ENCODE measurements at places on chromosomes 13 and 19.

DNA sequence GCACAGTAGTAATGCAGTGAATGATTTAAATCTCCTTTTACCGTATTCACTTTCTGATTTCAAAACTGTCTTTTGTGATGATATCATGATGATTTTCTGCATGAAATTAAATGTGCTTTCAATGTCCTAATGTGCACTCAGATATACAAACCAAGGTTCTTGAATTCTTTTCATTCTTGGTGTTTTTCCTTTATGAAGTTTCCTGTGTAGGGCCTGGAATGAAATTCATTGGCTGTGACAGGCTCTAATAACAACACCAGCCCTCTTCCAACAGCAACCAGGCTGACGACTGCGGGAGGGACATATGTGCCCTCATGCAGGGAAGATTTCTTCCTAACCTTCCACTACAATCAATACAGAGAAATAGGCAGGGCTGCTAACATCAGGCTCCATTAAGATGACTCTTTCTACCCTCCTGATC lies 1052.0 kb downstream of the DIAPH3 start:
- DNase-seq: no peak

- DNase-seq: peak; percentile 65
Observed at GRCh38 chr13:114130837-114131582, 1.4 kb downstream of the RASA3 start.

DNA sequence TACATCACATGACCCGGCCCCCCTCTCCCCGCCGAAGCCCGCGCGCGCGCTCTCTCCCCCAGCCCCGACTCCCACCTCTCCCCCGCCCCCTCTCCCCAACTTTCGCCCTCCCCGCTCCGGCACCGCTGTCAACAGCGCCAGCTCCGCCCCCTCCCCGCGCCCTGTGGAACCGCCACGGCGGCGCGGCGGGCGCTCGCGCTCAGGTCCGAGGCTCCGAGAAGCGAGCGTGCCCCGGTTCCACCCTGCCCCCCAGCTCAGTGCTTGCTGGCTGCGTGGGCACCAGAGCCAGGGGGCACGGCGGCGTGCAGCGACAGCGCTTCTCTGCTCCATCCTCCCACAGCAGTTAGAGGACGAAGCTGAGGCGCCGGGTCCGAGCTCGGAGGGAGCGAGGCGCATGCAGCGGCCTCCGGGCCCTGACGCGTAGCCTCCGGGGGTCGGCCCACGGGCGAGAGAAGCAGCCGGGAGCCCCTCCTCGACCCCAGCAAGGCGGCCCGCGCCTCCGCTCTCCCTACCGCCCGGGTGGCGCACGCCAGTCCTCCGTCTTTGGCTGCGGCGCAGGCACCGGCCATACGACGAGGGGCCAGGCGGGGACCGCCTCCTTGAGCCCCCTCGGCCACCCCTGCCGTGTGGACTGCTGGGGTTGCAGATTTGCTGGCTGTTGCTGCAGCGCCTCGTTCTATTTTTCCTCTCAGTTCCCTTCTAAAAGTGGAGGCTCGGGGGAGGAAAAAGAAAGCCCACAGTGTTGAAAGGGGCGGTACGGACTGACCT lies 109.5 kb downstream of the KCNRG start:
- peak; percentile 87 for DNase-seq

GRCh38 chr13:112059457-112060281 lies 7.3 kb upstream of the SOX1 start:
- no peak for DNase-seq

DNA sequence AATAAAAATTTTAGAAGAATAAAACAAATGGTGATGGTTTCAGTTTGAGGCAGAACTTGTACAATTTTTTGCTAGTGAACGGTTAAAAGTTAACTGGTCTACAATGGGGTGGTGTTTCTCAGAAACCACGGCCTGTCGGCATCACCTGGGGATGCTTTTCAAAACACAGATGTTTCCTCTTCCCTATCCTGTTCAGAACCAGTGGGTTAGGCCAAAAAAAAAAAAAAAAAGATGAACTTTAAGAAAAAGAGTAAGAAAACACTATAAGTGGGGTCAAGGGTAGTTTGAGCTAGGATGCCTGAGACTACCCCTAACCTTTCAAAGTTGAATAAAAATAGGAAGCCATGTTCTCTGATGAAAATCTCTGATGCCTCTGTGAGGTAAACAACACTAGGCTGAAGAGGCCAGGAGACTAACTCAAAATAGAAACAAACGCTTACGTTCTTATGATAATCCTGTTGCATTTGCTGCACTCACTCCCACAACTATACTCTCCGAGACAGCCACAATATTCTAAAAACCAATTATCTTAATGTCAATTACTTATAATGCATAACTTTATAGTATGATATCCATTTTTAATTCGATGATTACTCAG lies 3.3 kb downstream of the MTIF3 start:
- DNase-seq: no peak

DNA sequence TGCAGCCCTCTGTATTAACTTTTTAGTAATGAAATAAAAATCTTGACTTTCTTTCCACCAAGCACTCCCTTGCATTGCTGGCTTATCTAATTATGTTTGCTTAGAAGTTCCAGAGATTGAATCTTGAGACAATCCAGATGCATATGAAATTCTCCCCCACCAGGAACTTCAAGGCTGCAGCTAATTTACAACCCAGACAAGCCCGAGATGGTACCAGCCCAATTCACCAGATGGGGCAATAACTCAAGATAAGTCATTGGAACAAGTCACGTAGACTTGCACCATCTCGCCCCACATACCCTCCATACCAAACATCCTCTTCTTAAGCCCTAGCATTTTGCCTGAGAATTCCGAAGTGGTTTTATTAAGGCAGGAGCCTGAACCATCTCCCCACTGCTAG lies 29.0 kb downstream of the UTP14C start:
- DNase-seq: no peak

GRCh38 chr19:16892868-16893685 lies 4.3 kb downstream of the F2RL3 start:
- DNase-seq: no peak

DNA sequence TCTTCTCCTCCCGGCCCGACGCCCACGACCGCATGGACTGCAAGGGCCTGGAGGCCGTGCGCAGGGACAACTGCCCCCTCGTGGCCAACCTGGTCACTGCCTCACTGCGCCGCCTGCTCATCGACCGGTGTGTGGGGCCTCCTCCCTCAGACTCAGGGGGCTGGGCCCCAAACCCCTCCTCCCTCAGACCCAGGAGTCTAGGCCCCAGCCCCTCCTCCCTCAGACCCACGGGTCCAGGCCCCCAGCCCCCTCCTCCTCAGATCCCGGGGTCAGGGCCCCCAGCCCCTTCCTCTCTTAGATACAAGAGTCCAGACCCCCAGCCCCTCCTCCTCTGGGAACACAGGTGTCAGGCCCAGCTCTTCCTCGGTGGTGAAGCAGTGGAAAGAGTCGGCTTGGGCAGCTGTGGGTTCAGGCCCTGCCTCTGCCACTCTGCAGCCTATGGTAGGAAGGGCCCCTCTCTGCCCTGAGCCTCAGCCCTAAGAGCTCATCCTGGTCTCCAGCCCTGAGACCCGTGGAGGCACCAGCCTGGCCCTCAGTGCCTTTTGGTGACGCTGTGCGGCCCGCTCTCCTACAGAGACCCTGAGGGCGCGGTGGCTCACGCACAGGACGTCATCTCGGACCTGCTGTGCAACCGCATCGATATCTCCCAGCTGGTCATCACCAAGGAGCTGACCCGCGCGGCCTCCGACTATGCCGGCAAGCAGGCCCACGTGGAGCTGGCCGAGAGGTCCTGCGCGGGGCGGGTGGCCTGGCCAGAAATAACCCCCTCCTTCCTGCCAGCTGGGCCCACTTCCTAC lies 3.7 kb upstream of the SPIB start:
- peak; percentile 78 for DNase-seq

- DNase-seq: no peak
Observed at GRCh38 chr19:21693399-21693798, 74.0 kb downstream of the ZNF100 start.

- no peak for DNase-seq
Observed at GRCh38 chr19:6743066-6743465, 3.6 kb downstream of the TRIP10 start.

- no peak for DNase-seq
Observed at GRCh38 chr19:48810151-48810550, 678 bp downstream of the BCAT2 start.

DNA sequence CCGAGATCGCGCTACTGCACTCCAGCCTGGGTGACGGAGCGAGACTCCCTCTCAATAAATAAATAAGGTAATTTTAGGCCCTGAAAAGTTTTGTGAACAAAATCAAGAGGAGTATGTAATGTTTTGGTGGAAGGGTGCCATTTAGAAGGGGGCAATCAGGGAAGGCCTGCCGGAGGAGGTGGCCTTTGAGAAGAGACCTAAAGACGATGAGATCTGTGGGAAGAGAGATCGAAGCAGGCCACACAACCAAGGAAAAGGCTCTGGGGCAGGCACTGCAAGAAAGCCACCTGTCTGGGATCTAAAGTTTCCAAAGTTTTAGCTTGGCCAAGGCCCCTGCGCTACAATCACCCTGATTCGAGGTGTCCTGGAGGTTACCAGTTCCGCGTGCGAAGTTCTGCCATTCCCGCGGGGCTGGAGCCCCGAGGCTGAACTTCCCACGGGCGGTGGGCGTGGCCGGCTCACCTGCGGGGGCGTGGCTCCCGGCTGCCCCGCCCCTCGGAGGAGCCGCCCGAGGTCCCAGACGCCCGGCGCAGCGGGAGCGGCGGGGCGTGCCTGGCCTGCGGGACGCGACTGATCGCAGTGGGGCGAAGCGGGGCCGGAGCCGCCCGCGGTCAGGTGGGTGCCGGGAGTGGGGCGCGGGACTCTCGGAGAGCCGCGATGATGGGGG lies at the start of gene KLC3:
KLC3 (plus strand) TSS at position 519 of the 667 bp plus-strand sequence. CDS start 4,792 bp downstream, outside the sequence.
- DNase-seq: no peak

DNA sequence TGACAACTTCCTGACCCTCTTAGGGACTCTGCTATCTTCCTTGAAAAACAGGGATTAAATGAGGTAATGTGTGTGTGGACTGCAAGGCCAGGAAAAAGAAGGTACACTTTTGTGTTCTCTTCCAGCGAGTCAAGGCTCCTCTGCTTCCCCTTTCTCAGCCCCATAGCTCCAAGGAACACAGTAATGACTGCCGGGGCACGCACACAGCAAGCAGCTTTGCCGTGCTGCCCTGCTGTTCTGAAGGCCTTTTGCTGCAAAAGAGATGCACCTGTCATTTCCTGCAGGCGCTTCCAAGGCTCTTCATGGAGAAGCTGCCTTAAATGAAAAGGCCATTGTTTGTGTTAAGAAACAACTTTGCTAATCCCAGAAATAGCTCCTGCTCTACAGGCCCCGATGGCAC lies 84.6 kb downstream of the CYSLTR2 start:
- no peak for DNase-seq
